Left forelimb (tissue), 1 donor: ENCODE measurements at places on chromosomes 12 and 14.

GRCh38 chr12:93197067-93197593, 180.6 kb upstream of the NUDT4 start:
- no peak for DNase-seq

GRCh38 chr14:99565383-99565782, 38.6 kb downstream of the CCDC85C start:
- no peak for DNase-seq

- DNase-seq: no peak
These were observed 71.7 kb downstream of the DNAH10 start for GRCh38 chr12:123833830-123834229.

GRCh38 chr12:45400991-45401390, 185.1 kb downstream of the ANO6 start:
- DNase-seq: no peak

DNA sequence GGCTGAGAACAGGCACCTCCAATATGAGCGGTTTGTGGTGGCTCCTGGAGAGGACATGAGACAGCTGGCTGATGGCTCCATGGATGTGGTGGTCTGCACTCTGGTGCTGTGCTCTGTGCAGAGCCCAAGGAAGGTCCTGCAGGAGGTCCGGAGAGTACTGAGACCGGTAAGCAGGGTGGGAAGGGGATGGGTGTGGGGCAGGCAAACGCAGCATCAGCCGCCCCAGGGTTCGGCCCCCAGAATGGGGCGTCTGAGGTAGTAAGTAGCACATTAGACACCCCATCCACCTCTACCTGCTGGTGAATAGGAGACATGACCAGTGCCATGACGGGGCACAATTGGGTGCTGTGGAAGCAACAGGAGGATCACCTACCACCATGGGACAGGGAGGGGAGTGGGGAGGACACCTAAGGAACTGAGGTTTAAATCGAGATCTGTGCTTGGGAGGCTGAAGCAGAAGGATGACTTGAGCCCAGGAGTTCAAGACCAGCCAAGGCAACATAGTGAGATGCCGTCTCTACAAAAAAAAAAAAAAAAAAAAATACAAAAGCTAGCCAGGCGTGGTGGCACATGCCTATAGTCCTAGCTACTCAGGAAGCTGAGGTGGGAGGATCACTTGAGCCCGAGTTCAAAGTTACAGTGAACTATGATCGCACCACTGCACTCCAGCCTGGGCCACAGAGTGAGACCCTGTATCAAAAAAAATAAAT, 25.5 kb downstream of the ITGA7 start:
- no peak for DNase-seq

DNA sequence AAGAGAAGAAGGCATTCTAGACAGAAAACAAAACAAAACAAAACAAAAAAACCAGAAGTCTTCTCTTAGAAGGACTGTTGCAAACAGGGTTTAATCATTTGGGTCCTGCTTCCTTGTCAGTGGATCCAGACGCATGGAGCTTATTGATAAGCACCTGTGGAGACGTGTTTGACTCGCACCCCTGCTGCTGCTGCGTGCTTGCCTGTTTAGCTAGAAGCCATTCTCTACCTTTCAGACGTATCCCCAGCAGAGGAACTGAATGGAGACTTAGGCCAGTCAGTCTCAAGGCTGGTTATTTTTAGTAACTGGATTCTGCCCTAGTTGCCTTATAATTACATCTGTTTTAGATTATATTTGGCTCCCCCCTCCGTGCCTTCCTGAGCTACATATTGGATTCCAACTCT, 186.1 kb upstream of the EEA1 start:
- DNase-seq: no peak

GRCh38 chr14:81371802-81372201, 28.3 kb downstream of the STON2 start:
- DNase-seq: no peak

DNA sequence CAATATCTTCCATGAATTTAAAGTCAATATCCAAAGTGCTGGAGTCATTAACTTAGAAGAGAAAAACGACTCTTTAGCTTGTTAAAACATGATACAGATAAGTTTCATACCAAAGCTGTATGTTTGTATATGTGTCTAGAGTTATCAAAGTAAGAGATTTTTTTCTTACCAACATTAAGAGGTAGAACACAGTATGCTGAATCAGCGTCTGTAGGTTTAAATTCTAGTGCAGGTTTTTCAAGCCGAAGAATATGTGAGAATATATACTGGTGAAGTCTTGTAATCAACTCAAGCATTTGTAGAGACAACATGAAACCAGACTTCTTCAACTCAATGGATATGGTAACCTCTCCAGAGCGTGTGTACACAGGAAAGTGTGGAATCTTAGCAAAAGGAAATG, 49.6 kb downstream of the DICER1 start:
- DNase-seq: no peak

DNA sequence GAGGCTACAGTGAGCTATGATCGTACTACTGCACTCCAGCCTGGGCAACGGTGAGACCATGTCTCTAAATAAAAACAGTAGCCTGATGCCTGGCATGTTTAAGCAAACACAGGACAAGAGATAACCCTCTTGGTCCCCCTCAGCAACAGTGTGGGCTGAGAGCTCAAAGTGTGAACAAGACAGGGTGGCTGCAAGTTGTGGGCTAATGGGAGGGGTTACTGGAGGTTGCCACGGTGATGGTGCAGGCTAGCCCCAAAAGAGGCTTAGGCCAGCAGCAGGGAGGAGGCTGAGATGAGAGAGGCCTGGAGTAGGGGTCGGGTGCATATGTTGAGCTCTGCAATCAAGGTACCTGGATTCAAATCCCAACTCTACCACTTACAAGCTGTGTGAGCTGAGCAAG, 3.4 kb upstream of the LGMN start:
- DNase-seq: no peak

DNA sequence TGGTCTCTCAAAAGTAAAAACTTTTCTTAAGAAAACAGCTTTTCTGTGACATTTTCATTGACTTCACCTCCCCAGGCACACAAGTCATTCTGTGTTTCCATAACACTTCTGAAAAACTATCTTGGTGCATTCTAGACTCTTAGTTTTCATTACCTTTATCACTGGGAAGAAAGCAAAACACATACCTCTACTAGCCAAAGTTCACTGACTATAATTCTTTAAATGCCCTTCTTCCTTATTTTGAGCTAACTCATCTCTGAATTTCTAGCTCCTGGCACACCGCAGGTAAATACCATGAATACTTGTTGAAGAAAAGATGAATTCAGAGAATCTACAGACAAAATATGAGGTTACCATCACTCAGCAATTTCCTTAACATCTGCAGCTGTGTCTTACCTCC, 21.1 kb downstream of the MLH3 start:
- DNase-seq: no peak

DNA sequence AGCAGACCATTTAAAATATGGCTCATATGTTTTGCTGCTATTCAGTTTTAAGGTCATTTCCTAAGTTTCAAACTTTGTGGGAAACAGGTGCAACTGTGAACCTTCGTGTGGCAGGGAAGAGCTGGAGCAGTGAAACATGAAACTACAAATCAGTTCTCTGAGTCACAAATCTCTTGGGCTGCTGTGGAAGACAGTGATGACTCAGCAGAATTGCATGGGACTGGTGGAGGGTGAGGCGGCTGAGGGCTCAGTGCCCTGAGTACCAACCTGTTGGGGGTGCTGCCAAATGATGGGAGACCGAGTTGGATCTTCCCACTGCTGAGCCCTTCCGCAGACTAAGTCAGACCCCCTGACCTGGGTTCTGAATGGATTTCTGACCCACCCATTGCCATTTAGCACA, 8.4 kb upstream of the CALM1 start:
- DNase-seq: no peak

GRCh38 chr12:9900930-9901329, 19.6 kb downstream of the KLRF2 start:
- DNase-seq: no peak

DNA sequence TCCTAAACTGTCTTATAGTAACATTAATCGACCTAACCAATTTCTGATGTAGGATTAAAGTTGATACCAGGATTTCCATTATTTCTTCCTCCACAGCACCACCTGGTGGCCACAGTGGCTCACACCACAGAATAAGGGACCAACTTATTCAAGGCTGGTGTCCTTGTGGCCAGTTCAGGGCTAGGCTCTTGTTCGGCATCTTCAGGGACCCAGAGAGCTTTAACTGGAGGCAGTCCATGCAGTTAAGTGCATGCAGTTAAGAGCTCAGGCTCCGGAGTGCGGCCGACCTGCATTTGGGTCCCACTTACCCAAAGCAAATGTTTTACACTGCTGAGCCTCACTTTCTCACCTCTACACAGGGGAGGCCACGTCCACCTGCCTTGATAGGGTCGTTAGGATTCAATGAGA, 42.0 kb upstream of the GPR68 start:
- peak; percentile 78 for DNase-seq

DNA sequence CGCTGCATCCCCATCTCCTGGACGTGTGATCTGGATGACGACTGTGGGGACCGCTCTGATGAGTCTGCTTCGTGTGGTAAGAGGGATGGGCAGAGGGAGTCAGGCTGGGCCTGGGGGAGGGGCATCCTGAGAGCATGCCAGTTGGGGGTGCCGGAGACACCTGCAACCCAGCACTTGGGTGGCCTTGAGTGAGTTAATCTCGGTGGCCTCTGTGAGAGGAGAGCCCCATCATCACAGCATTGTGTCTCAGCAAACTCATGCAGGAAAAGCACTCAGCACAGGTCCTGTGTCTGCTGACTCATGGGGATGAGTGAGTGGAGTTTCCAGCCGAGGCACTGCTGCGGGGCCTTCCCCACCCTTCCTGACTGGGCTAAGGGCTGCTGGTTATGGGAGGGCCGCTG, 19.6 kb upstream of the LRP1-AS start:
- DNase-seq: no peak

DNA sequence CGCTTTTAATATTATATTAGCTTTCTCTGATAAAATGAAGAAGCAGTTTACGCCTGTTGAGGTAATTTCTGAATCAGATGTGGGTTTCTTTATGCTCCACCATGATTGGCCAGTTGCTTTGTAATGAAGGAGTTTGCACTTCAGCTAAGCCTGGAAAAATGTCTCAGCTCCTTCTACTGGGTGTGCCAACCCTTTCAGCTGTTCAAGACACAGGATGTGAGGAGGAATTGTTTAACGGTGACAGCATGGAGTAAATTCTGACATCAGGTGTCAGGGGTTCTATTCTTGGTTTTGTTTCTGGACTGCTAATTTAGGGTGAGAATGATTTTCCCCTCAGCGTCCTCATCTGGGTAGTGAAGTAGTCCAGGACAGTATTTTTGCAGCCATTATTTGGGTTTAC, 43.5 kb downstream of the FLRT2 start:
- no peak for DNase-seq

GRCh38 chr12:13165617-13166041, 30.9 kb upstream of the EMP1 start:
- peak; percentile 20 for DNase-seq

DNA sequence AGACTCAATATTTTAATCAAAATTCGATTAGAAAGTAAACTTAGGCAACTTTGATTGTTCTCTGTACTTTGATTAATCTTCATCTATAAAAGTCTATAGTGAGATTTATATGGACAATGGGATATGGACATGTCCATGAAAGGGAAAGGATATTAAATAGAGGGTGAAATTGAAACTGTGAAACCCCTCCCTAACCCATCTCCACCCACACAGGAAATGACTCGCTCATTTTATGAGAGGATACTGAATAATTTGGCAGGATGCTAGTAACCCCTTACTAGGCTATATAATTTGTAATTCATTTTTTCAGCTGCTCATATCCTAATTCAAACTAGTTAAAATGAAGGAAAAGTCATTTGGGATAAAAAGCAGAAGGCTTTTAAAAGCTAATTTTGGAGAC, 328.0 kb upstream of the ATP2B1 start:
- DNase-seq: no peak

- no peak for DNase-seq
These were observed 66.2 kb downstream of the RNF34 start for GRCh38 chr12:121465921-121466793.

GRCh38 chr12:21823581-21823980, 49.1 kb upstream of the KCNJ8 start:
- no peak for DNase-seq

DNA sequence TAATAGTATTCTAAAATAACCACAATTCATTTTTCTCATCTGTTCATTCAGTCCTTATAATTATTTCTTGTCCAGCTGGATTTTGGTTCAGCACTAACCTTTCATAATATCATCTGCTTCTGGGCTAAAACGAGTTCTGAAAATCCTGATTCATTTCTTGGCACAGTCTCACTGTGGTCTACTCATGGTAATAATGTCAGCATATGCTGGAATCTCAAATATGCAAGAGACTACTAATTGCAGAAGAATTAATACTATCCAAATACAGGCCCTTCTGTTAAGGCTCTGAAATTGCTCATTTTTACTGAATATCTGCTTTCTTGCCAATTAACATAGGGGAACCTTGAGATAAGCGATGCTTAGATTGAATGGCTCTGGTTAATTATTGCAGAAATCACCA, 597.1 kb downstream of the RPL10L start:
- DNase-seq: no peak

- peak; percentile 95 for DNase-seq
These were observed at the start of gene SUDS3 for GRCh38 chr12:118376089-118377020. Gene SUDS3, plus strand, starts transcription at chr12:118376555. Its CDS starts 137 bp downstream, at chr12:118376692.

DNA sequence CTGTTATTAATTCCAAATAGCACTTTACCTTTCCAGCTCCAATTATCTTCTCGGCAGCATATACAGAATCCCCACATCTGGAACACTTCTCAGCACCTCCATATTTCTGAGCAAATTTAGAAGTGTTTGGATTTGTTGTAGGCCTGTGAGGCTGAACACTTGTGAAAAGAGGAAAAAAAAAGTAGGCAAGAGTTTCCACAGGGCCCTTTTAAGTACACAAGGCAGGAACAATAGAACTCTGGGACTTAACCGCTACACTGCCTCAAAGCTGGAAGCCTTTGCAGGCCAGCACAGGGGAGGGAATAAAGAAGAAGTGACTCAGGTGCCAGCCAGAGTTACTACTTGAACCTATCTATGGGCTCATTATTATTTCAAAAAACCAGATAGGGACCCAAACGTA, 18.6 kb downstream of the CSRP2 start:
- no peak for DNase-seq

DNA sequence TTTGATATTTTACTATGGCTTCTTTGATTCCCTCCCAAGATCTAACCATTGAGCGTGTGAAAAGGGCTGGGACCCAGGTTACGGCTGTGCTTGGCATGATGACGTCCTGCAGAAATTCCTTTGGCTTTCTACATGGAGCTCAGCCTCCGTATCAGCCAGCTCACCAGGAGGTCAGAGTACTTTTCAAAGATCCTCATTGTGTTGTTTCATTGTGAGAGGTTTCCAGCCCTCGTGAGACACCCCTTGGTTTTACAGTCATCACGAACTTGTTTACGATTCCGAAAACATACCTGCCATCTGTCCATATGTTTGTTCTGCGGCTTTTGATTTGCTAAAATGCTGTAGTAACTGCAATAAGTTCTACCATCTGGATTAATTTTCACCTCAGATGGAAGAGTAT, 453.1 kb downstream of the TMEM121 start:
- DNase-seq: no peak

GRCh38 chr14:103898711-103899110, 29.5 kb upstream of the TDRD9 start:
- DNase-seq: no peak

- no peak for DNase-seq
These were observed 47.4 kb downstream of the ST8SIA1 start for GRCh38 chr12:22287101-22287500.
